ENCODE measurements at places on chromosomes 1 and 21.
A peak's percentile ranks its signal among the peaks of the same experiment; 100 is the strongest.

- DNase-seq, result no peak
Observed at GRCh38 chr1:233940908-233941307, 36.4 kb downstream of the SLC35F3 start.

DNA sequence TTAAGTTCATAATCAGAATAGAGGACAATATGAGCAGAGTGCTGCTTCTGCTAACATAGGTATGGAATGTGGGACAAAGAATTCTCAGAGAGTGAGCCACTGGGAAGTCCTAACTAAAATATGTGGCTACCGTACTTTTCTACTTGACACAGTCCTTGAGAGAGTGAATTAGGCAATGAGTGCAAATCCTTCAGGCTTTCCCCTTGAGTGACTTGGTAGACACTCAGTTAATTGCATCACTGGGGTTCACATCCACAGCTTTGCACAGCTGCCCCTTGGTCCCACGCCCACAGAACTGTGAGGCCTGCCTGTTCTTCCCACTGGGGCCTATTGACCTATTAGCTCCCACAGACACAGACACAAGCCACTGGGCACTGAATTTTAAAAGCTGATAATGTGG is 40.5 kb upstream of the PAXBP1 start:
- no peak for DNase-seq

DNA sequence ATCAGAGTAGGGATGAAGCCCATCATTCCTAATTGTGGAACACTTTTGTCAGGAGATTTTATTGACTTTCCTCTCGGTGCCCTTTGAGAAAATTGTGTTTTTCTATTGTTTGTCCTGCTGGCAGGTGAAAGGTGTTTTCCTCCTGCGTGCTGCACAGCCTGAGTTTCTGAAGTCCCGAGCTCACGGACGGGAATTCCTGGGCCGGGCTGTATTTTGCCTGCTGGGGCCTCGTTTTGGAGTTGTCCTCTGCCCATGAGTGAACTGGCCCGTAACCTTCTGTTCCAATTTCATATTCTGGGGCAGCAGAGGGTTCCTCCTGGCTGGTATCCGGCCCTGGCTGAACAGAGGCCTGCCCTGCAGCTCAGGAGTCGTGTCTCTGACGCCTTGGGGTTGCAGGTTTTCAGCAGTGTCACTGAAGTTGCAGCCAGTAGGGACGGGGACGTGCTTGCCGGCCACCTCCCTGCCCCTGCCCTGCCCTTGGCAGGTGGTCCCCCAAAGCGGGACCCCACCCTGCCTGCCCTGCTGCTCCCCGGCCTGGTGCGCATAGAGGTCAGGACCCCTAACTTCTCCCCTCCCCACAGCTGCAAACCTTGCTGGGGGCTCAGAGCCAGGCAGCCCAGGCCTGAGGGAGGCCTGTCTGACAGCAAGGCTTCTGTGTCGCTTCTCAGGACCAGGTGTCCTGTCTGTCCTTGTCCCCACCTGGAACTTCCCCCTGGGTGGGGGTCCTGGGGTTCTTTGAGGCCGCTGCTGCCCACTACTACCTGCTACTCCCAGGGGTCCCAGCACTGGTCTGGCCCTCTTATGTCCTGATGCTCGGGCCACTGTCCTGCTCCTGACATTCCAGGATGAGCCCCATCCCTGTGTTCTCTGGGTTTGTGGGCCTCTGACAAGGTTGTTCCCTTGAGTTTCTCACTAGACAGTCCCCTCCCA is 49.0 kb downstream of the SLX9 start:
- no peak for DNase-seq

- peak; percentile 63 for DNase-seq
Observed at GRCh38 chr1:101112051-101112780, 86.6 kb upstream of the DPH5 start.

GRCh38 chr1:174008269-174008668 is 13.9 kb downstream of the RC3H1 start:
- no peak for DNase-seq

DNA sequence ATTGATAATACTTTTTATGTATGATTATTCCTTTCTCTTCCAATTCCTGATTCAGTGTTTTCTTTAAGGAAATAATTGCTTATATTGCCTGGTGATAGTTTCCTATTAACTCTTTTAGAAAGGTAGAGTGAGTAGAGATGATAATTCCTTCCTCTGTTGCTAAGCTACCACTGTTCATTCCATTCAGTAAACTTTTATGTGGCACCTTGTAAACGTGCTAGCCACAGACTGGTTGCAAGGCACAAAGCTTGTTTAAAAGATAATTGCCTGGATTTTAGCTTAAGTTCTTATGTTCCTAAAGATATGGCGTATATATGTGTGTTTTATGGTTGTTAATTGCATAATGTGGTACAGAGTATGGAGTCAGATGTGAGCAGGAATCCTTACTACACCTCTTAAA is 3.2 kb downstream of the ZFYVE9 start:
- no peak for DNase-seq

- DNase-seq, result no peak
Observed at GRCh38 chr1:194024659-194025058, 838.2 kb upstream of the B3GALT2 start.

DNA sequence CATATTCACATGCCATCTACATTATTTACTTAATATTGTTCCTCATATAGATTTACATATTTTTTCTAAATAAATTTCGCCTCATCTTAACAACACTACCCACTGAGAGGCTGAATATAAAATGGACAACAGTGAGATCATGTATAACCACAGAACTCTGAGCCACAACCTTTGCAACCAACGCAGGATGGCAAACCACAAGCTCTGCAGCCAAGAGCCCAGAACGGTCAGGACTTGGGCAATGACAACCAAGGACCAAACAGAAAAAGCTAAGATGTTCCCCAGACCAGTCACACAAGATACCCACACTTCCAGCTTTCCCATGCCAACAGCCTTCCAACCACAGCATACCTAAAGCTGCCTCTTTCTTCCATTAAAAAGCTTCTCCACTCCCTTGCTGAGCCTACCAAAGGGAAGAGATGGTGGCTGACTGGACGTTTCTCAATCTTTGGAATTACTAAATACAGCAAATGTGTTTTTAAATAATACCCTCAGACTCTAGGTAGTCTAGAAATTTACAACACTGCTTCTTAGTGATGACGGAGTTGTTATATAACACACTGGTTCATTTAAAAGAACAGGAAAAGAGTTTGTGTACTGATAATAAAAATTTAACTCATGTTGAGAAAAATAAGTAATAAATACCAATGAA is 117.9 kb downstream of the AKT3 start:
- DNase-seq, result no peak

- no peak for DNase-seq
Observed at GRCh38 chr1:101977266-101977665, 19.5 kb downstream of the OLFM3 start.

DNA sequence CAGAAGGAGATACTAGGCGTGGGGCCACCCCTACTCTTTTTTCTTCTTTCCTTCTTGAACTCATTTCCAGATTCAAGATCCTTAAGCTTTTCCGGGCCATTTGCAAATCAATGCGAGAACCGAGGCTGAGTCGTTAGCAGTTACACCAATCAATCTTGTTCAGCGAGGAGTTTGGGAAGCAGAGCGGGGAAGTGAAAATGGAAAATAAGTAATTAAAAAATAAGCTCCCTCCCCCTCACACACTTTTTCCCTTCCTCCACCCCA is 1.7 kb upstream of the NEGR1 start:
- no peak for DNase-seq

DNA sequence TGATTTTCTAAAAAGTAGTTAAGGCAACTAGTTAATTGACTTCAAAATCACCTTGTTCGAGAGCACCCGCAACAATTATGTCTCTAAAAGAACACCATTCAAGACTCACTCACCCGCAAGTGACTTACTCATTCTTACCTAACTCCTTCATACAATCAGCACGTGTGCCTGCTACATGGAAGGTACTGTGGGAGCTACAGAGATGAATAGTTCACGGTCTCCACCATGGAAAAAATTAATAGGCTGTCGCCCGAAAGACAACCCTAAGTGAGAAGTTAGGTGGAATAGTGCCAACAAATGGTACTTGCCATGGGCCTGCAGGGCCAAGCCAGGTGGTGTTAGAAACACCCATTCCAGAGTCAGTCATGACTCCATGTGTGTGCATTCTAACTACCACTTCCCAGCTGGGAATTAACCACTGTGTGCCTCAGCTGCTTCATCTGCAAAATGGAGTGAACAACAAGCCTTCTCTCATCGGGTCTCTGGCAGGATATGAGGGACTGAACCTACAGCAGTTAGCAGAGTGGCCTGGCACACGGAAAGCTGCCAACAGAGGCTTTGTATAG is 7.1 kb downstream of the SSBP3 start:
- DNase-seq, result no peak

GRCh38 chr1:34984793-34985608 is at the start of gene TMEM35B:
TSS of gene TMEM35B (minus strand) at chr1:34985347. CDS start at chr1:34985305, 42 bp downstream.
- peak; percentile 72 for DNase-seq
